ENCODE measurements at places on chromosomes 16 and 17.

DNA sequence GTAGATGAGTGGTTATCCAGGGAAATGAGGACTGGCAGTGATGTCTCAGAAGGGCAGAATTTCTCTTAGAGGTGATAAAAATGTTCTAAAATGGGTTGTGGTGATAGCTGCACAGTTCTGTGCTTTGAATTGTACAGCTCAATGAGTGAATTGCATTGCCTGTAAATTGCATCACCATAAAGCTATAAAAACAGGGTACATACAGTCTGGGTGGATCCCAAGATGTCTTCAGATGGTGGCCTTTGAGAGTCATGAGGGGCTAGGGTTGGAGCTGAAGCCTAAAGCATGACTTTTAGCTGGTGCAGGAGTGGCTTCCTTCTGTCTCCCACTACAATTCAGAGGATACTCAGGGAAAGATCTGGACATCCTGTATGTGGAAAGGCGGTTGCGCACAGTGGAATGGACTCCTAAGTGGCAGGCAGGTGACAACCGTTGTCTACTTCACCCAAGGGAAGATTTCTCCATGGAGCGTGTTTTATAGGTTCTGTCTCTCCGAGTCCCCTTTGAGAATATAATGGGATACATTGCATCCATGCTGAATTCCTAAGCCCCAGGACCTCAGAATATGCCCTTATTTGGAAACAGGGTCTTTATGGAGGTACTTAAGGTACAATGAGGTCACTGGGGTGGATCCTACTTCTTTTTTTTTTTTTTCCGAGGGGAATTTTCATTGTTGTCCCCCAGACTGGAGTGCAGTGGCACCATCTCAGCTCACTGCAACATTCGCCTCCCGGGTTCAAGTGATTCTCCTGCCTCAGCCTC is 1.6 kb upstream of the IL32 start:
- no peak for DNase-seq

DNA sequence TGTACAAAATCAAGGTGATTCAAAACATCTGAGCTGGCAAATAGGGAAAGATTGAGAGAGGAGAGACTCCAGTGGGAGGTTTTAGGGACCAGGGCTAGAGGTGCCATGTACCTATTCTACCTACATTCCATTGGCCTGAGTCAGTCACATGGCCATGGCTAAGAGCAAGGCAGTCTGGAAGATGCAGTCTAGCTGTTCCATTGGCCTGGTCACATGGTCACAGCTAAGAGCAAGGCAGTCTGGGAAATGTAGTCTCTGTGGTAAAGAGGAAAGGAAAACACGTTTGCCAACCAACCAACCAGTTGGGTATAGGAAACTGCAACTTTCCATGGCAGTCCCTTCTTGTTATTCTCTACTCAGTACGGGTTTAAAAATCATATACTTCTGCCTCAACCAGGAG is 369.1 kb downstream of the XYLT1 start:
- no peak for DNase-seq

DNA sequence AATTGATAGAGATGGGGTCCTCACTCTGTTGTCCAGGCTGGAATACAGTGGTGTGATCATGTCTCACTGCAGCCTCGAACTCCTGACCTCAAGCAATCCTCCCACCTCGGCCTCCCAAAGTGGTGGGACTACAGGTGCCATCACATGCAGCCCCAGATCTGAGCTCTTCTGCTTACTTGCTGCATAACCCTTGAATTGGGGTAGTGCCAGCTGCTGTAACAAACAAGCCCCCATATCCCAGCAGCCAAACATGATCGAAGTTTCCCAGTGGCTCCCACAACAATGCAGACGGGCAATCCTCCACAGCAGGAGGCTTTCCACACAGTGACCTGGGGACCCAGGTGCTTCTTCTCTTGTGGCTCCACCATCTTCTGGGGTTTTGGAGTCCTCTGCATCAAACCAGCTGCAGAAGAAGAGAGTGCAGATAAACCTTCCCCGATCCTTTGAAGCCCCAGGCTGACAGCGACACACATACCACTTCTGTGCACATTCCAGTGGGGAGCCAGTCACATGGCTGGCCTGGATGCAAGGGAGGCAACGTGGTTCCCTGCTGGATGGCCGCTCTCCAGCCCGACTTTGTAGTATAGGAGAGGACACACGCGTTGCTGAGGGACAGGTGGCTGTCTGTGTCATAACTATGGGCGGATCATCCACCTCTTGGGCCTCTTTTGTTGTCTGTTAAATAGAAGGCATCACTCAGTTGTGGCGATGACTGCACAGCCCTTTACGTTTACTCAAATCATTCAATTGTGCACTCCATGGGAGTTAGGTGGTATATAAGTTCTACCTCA is 16.7 kb downstream of the SBK1 start:
- no peak for DNase-seq

GRCh38 chr17:12365805-12366204 is 299.9 kb upstream of the MYOCD start:
- DNase-seq: no peak

DNA sequence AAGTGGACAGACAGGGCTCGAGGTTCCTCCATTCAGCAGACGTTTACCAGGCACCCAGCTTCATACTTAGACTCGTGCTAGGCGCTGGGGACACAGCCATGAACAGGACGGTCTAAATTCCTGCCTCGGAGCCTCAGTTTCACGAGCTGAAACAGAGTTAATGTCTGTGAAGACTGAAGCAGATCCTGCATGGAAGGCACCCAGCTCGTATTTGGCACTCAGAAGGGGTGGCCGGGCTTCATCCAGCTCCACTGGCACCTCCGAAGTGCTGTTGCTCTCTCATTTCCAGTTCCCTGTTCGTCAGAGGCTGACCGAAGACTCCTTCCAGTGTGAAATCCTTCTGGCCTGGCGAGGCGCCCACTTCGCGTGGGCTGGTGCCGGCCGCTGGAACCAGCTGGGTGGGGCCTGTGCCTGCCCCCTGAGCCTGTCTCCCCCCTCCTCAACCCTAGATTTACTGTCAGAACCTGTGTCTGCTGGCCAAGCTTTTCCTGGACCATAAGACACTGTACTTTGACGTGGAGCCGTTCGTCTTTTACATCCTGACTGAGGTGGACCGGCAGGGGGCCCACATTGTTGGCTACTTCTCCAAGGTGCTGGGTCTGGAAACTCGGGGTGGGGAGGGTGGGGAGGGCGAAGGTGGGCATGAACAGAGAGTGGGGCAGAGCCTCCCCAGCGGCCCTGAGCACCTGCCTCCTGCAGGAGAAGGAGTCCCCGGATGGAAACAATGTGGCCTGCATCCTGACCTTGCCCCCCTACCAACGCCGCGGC is 5.8 kb downstream of the PRSS8 start:
- no peak for DNase-seq

DNA sequence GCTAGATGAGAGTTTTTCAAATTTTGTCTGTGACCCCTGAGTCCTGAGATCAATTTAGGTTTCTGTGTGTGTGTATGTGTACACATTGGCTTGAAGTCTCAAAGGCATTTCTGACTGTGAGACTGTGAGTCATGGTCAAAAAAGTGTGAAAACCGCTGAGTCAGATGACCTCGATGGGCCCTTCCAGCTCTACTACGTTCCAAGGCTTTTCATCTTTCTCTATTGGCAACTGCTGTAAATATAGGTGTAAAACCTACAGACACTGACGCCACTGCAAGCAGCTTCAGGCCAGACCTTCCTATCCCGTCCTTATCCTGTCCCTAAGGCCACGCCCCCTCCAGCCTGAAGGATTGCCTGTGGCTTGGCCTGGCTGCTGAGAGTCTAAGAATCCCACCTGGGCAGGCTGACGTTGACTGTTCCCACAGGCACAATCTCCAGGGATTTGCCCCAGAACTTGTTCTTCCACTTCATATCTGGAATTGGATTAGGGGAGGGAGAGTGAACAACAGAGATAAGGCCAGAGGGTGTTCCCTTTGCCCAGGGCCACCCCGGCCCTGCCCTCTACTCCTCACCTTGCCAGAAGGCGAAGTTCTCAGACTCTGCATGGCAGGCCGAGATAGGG is 11.3 kb downstream of the OSBPL7 start:
- peak; percentile 87 for DNase-seq
